Activated CD8-positive, alpha-beta memory T cell treated with anti-CD3 and anti-CD28 coated beads for 48 hours (primary cell): ENCODE measurements at places on chromosomes 7 and 10.

- DNase-seq, result no peak
Measured at GRCh38 chr10:88895250-88895649, 15.2 kb downstream of the STAMBPL1 start.

GRCh38 chr10:111297351-111297848 is 220.6 kb downstream of the ADRA2A start:
- no peak for DNase-seq

- no peak for DNase-seq
Measured at GRCh38 chr10:116311706-116312490, 12.3 kb upstream of the CCDC172 start.

GRCh38 chr7:19932549-19933249 is 159.3 kb upstream of the TMEM196 start:
- no peak for DNase-seq

GRCh38 chr7:158324397-158325360 is 262.9 kb downstream of the PTPRN2 start:
- DNase-seq, result no peak

GRCh38 chr10:29583674-29584073 is 51.1 kb downstream of the SVIL start:
- DNase-seq, result no peak

DNA sequence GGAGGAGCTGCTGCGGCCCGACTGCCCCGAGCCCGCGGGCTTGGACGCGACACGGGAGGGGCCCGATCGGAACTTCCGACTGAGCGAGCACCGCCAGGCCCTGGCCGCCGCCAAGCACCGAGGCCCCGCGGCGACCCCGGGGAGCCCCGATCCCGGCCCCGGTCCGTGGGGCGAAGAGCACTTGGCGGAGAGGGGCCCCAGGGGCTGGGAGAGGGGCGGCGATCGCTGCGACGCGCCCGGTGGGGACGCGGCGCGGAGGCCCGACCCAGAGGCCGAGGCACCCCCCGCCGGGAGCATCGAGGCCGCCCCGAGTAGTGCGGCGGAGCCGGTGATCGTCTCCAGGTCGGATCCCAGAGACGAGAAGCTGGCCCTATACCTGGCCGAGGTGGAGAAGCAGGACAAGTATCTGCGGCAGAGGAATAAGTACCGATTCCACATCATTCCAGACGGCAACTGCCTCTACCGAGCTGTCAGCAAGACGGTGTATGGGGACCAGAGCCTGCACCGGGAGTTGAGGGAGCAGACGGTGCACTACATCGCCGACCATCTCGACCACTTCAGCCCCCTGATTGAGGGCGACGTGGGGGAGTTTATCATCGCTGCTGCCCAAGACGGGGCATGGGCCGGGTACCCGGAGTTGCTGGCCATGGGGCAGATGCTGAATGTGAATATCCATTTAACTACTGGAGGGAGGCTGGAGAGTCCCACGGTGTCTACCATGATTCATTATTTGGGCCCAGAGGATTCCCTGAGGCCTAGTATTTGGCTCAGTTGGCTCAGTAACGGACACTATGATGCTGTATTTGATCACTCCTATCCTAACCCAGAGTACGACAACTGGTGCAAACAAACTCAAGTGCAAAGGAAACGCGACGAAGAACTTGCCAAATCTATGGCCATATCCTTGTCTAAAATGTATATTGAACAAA is 1.4 kb downstream of the OTUD1 start:
- DNase-seq, result peak; percentile 4

GRCh38 chr10:93911866-93912265 is 18.1 kb downstream of the SLC35G1 start:
- DNase-seq, result no peak

GRCh38 chr7:159078193-159078910 is 66.3 kb downstream of the VIPR2 start:
- no peak for DNase-seq

GRCh38 chr10:13536674-13537366 is 8.0 kb upstream of the BEND7 start:
- no peak for DNase-seq

DNA sequence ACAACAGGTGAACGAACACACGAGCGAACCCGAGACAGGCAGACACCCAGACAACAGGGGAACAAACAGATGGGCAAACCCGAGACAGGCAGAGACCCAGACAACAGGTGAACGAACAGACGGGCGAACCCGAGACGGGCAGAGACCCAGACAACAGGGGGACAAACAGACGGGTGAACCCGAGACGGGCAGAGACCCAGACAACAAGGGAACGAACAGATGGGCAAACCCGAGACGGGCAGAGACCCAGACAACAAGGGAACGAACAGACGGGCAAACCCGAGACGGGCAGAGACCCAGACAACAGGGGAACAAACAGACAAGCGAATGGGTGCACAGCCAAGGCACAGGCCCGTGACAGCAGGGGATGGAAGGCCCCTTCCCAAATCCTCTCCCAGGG is 264.7 kb downstream of the ELFN1 start:
- DNase-seq, result no peak

DNA sequence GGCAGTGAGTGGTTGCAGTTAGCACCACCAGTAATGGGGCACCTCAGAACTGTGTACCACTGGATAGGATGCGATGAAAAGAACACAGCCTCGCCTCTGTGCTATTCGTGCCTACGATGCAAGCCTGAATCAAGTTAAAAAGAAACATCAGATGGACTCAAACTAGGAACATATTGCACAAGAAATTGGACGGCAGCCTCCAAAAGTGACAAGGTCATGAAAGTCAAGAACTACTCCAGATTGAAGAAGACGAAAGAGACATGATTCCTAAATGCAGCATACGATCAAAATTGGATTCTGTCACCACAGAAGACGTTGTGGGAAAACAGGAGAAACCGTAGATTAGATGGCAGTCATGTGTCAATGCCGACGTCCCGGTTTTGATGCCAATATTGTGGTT is 648.1 kb upstream of the FOXK1 start:
- DNase-seq, result no peak

DNA sequence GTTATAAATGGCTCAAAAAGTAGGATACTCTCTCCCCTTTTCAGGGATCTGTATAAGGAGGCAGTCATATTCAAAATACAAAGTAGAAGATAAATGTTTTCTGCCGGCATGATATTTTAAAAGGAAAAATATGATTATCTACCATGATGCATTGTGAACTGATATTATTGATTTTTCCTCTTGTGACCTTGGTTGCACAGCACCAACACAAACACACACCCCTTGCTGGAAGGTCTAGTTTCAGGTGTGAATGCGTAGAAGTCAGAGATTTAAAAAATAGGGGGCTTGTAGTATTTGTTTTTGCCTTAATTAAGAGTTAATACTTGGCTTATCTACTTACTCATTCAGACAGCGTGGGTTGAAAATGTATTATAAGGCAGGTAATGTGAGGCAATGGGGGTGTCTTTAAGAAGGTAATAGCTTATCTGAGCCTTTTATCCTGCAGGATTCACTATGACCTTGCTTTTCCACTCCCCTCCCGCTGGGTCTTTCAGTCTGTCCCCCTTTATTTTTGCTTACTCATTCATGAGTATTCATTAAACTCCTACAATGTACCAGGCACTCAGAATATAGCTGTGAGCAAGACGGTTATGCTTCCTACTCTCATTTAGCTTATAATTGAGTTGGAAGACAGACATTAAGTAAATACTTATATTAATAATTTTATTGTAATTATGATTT is 390.6 kb downstream of the SDK1 start:
- DNase-seq, result no peak

GRCh38 chr10:47024046-47024322 is 112.8 kb downstream of the PTPN20 start:
- no peak for DNase-seq

DNA sequence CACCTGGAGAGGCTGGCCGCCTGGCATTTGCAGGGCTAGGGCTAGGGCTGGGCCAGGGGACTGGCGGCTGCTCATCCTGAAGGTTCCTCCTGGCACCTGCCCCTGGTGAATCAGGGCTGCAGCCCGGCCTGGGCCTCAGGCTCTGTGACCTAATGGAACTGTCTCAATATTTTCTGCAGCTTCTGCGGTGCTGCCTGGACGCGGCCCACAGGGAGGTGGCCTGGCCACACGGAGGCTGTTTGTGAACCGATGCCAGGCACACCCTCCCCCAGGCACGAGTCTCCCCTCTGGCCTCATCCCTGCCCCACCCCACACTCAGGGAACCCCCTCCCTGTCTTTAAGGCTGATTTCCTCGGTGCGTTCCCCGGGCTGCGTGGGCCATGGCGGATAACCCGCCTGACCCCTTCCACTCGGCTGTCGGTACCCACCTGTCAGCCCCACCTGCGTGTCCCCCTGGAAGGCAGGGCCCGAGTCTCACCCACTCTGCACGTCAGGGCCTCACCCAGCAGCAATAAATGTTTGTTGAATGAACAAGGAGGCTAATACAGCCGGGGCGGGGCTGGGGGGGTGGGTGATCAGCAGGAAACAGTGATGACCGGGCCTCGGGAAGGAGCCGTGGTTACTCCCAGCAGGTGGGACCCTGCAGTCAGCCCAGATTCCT is 54.5 kb upstream of the DNAJB6 start:
- no peak for DNase-seq

GRCh38 chr10:117351558-117351957 is 23.7 kb downstream of the PDZD8 start:
- DNase-seq, result no peak

- DNase-seq, result no peak
Measured at GRCh38 chr7:111393011-111393754, 169.1 kb downstream of the IMMP2L start.

GRCh38 chr10:58373442-58373827 is 11.8 kb upstream of the TFAM start:
- no peak for DNase-seq

- no peak for DNase-seq
Measured at GRCh38 chr10:84846658-84847316, 518.4 kb downstream of the CCSER2 start.
